Activated CD4-positive, alpha-beta memory T cell treated with anti-CD3 and anti-CD28 coated beads for 36 hours (primary cell): ENCODE measurements at places on chromosomes 7 and 10. TPM values are rescaled to one million over a fixed set of nuclear protein-coding genes. Genes with fewer than 3 reads are reported as not detected.

DNA sequence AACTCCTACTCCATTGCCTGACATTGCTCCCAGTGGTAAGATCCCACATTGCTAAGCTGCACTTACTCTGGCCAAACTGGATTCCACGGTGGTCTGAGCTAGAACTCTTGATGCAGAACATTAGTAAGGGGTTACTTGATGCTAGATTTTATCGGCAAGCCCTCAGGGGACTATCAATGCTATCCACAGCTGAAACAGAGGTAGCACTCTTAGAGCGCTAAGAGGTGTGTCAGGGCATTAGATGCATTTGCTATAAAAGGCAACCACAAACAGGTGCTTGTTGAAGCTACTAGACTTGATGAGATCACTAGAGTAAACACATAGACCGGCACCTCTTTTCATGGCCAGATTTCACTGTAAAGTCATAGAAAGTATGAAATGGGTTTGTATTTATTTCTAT lies 116.3 kb downstream of the MDFIC start:
- DNase-seq: no peak

GRCh38 chr10:86688398-86688921 lies 20.1 kb downstream of the LDB3 start:
- DNase-seq: peak; percentile 71

DNA sequence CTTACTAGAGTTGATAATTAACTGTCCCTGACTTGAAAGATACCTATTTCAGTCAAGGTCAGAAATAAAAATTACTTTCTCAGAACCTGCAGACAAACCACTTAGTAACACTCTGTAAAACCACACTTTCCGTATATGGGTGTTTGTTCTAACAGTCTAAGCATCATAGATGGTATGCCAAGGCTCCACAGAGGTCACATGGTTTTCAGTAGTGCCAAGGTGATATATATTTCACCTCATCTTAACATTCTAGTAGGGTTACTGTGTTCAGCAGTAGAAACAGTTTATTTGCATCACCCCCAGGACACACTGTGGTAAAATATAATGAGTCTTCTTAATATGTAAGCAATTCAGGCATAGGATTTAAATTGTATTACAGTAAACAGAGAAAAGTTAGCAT lies 61.5 kb downstream of the KCND2 start:
- no peak for DNase-seq

GRCh38 chr7:81616951-81617350 lies 152.9 kb downstream of the HGF start:
- no peak for DNase-seq

- no peak for DNase-seq
These were observed 124.1 kb upstream of the TEX47 start for GRCh38 chr7:88919478-88920131.

DNA sequence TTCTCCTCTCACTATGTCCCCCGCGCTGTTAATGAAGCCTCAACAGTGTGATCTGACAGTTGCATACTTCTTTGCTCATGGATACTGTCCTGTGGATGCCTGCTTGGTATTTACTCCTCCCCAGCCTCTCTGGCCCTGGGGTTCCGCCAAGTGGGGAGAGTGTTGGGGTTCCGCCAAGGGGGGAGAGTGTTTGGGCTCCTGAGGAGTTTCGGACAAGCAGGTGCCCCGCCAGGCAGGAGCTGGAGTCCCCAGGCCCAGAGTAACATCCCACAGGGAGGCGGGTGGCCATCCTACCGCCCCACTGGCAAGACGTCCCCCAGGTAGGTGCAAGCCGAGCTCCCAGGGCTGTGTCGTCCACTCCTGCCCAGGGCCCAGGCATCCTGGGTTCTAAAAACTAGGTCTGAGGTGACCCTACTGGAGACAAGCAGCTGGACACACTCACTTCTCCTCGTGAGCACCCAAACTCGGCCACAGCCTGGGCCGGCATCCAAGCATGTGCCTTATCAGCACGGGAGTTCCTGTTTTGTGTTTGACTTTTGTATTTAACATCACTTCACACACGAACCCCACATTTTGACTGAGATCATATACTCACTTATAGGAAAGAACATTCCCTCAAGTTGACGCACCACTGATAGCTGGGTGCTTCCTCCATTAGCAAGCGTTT lies 34.2 kb downstream of the CAMK2B start:
- peak; percentile 3 for DNase-seq

DNA sequence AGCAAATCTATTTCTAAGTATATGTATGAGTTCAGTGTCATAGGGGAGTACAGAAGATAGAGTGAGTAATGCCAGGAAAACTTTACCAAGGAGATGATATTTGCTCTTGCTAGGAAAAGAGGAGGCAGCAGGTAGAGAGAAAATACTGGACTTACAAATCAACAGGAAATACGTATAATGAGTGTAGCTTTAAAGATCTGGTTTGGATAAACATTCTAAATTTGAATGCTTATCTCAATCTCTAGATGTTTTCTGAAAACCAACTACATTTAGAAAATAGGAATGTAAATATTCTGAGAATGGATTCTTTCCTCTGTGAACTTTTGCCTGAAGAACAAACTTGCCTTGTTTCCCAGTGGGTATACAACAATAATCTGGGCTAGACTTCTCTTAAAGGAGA lies 46.9 kb upstream of the GNAI1 start:
- DNase-seq: no peak

DNA sequence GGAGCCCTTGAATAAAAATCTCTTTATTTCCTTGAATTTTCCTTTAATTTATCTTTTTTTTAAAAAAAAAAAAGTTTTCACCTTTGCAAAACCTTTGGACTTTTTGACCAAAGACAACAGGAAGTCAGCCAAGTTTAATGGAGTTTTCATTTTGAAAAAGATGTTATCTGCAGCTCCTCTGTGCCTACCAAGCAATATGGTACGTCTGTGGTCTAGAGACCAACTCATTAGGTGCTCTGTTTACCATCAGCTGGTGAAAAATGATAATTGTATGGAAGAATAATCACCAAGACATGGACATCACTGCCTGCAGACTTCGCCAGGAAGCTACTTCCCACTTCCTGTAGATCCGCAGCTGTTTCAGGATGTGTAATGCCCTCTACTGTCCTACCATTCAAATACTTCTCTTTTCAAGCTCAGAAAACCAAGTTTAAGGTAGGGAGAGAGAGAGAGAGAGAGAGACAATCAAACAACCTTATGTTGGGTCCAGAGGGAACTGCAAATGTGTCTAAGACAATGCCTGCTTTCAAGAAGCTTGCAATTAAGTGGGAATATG lies 18.7 kb downstream of the PLXNA4 start:
- no peak for DNase-seq

DNA sequence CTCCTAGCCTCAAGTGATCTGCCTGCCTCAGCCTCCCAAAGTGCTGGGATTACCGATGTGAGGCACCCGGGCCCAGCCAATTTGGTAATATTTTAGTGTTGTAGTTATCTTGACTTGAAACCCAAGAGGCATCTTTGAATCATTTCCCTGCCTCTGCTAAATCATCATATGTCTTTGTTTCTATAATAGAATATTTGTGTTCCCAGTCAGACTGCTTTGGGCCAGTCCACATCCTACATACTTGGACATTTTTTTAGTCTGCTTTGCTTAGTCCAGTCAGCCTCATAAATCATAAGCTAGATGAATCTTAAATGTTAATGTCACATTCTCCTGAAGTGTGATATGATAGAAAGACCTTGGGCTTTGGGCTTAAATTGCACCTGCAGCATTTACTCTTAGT lies 5.9 kb downstream of the STAM start:
- no peak for DNase-seq

DNA sequence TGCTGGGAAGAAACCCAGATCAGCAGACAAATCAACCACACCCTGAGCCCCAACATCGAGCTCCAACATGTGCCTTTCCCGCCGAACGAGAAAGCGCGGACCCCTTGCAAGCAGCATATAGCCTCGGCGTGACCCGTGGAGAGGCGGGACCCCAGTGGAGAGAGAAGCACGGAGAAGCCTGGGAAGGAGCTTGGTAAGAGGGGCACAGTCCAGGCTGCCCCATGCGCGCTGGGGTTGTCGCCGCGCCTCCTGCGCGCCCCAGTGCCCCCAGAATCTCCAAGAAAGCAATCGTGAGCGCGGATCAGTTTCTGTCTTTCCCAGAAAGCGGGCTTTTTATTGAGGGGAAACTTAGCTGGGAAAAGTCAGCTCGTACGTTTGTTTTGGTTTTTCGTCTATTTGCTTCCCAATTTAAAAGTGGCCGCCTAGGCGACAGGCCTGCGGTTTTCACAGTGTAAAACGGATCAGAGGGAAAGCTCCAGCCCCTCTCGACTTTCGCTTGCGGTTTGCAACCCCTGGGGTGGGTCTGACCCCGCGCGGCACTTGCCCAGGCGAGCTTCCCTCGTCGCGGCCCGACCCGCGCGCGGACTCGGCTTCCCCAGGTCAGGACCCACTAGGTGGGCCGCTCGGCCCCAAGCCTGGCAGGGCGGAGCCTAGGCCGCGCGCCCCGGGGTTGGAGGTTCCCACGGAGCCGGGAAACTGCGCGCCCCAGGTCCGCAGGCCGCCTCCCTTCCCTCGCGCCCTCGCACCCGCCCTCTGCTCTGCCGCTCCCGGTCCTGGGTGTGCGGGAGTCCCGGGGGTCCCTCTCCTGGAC lies 31.1 kb downstream of the SKIDA1 start:
- DNase-seq: peak; percentile 25

GRCh38 chr10:78614267-78614666 lies 454.5 kb upstream of the ZMIZ1 start:
- no peak for DNase-seq

- no peak for DNase-seq
These were observed 64.7 kb downstream of the CREB3L2 start for GRCh38 chr7:137937202-137937560.

DNA sequence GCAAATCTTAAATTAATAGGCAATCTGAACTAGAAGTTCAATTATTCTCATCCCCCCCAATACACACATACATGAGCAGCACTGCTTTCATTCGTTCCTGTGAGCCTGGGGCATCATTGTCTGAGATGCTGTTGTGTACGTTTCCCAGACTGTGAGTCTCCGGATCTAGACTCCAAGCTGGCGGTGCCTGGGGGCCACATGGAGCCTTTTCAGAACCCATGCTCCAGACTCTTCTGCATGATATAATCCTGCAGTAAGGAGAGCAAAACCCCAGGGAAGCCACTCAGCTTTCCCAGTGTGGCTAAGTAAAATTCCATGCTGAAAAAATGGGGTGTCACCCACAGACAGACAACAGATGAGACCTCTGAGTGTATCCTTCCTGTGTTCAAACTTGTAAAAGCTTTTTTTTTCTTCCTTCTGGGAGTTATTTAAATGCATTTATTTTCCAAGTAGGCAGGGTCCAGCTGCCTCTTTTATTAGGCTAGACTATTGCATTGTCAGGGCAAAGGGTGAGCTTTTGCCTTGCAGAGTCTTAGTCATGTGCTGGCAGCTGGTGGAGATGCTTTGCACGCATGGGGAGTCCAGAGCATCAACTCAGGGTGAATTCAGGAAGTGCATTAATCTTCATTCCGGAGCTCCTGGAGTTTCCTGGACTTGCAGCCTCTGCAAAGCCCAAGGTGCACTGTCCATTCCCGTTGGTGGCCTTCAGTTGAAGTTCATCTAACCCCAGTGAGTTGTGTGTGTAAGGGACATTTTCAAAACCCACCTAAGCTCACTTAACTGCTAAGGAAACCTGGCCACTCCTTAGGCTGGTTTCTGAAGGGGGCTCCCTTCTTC lies 185.7 kb upstream of the ADO start:
- DNase-seq: no peak

DNA sequence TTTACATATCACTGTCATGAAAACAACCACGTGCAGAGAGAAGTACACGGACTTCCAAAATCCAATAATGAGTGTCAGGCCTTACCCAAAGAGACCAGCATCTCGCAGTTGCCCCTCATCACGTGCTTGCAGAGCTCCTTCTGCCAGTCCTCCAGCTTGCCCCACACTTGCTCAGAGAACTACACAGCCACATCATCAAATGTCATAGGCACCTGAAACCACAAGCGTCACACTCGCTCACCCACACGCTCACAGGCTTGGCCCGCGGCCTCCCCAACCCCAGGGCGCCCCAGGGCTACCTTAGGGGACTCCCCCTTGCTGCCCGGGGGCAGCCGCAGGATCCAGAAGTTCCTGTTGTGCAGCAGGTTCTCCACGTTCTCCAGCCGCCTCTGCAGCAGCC lies 123.4 kb upstream of the ZNF746 start:
- DNase-seq: peak; percentile 90

DNA sequence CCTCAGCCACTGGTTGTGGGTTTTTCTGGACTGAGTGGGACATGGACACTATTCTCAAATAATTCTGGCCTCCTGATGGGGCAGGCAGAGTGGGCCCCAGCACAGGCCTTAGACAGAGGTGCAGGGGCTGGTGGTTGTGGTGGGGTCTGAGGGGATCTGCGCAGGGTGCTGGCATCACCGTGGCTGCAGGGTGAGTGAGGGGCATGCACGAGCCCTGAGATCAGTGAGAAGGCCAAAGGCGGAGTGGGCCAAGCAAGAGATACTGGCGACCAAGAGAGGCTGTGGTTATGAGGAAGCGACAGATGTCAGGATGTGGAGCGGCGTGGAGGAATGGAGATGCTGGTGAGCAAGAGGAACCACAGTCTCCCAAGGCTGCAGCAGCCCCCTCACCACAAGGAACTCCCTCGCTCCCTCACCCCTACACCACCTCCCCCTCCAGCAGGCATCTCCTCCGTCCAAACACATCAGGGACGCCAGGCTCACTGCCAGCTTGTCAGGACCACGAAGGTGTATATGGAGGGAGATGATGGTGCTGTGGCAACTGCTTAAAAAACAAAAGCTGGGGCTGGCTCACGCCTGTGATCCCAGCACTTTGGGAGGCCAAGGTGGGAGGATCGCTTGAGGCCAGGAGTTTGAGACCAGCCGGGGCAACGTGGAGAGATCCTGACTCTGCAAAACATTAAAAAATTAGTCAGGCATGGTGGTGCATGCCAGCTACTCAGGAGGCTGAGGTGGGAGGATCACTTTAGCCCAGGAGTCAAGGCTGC lies 9.6 kb downstream of the PRF1 start:
- DNase-seq: no peak

DNA sequence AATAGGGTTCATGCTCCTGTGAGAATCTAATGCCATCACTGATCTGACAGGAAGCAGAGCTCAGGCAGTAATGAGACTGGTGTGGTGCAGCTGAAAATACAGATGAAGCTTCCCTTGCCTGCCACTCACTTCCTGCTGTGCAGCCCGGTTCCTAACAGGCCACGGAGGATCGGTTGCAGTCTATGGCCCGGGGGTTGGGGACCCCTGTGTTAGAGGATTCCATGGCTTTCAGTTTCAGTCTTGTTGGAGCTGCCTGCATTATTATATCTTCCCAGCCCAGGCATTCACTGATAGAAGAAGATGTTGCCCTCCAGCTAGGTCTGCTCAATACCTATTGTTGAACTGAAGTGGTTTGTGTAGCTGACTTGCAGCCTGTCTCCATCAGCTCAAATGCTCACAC lies 1298.8 kb downstream of the TYW1 start:
- DNase-seq: no peak

- DNase-seq: no peak
These were observed 7.5 kb upstream of the CYTH3 start for GRCh38 chr7:6279937-6280336.

- DNase-seq: no peak
These were observed 260.9 kb downstream of the ADARB2 start for GRCh38 chr10:1476455-1476803.

GRCh38 chr7:6709808-6710207 lies 3.1 kb upstream of the ZNF12 start:
- DNase-seq: peak; percentile 17

- peak; percentile 50 for DNase-seq
These were observed 99.2 kb downstream of the VOPP1 start for GRCh38 chr7:55472928-55473725.

The AKR1D1 gene
- total RNA-seq: not detected

The EIF3A gene
- 148 TPM for total RNA-seq

The PNLIPRP3 gene
- not detected for total RNA-seq

The RAB19 gene
- 14.5 TPM for total RNA-seq

The TMEM168 gene
- total RNA-seq: 17.4 TPM

The GPR26 gene
- total RNA-seq: not detected
